Activated effector memory CD4-positive, alpha-beta T cell treated with anti-CD3 and anti-CD28 coated beads, Interleukin-2, amount 50 U/mL, for 16 hours (primary cell): ENCODE measurements at places on chromosomes 12 and 14.

DNA sequence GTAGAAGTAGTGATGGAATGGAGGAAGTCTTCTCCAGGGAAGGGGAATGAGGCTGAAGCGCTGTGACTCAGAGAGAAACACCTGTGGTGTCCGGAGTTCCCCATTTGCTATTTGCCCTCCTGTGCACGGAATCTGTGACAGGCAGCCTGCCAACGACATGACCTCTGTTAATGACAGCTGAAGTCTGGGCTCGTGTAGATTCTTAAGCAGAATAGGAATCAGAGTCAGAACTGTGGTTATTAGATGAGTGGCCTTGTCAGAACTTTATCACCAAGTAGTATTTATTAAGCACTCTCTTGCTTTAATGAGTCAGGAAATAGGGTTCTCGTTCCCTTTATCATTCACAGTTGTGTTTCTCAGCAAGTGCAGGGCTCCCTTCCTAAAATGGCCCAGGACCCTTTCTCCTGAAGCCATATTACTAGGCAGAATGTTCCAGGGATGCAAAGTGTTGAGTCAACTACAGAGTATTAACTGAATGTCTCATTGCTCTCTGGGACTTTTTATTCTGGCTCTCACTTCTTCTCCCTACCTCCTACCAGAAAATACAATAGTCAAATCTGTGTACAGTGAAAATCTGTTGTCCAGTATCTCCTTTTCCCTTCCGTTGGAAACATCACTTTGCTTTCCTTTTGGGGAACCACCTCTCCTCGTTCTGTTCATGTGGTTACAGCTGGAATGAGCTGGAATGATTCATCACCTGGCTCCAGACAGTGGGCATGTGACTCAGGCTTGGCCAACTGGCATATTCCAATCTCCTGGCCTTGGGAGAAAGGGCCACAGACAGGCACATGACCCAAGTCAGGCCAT is 77.8 kb upstream of the MAX start:
- peak; percentile 82 for DNase-seq

GRCh38 chr12:130743176-130743575 is 27.1 kb upstream of the RIMBP2 start:
- no peak for DNase-seq

DNA sequence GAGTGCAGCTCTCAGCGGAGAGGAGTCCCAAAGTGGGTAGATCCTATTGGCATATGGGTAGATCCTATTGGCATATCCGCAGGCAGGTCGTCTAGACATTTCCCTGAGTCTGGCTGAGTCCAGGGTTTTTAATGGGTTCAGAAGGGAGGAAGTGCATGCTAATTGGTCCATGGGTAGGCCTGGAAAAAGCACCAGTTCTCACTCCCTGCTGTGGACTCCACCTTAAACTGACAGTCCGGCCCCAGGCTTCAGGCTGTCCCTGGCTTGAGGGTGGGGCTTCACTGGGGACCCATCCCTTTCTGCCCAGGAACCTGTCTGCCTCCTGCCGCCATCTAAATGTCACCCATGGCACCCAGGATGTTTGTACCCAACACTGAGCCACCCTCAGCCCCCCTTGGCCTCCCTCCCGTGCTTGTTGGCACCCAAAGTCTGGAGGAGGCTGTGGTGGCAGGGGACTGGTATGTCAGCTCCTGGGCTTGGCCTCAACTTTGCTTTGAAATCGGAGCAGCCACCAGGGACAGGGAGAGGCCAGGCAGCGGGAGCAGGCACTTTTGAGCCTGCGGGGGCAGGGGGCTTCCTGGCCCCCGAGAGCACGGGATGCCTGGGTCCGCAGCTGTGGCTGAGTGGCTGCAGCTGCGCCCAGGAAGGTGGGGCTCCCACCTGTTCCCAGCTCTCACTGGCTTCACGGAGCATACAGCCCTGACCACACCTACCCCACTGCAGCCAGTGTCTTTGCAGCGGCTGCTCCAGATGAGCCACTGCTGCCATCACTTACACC is 29.6 kb upstream of the YAF2 start:
- DNase-seq = no peak

DNA sequence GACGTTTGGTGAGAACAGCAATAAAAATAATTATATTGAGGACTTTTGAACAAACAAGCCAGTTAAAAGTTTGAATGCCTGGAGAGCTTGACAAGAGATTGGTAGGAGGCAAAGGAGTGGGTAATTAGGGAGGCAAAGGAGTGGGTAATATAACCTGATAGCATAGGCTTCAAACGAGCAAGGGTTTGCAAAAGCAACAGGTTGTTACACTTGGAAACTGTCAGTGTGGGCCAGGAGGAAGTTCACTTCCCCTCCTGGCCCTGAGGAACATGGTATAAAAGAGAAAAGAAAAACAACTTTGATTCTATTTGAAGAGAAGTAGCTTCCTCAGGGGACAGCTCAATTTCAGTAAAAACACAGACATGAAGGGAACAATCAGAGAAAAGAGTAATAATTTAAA is 121.7 kb downstream of the CCER1 start:
- no peak for DNase-seq
